Kasumi-1 (cell line): ENCODE measurements at places on chromosomes 6 and 20.

GRCh38 chr6:72080260-72080941 lies 194.1 kb downstream of the RIMS1 start:
- no peak for DNase-seq

DNA sequence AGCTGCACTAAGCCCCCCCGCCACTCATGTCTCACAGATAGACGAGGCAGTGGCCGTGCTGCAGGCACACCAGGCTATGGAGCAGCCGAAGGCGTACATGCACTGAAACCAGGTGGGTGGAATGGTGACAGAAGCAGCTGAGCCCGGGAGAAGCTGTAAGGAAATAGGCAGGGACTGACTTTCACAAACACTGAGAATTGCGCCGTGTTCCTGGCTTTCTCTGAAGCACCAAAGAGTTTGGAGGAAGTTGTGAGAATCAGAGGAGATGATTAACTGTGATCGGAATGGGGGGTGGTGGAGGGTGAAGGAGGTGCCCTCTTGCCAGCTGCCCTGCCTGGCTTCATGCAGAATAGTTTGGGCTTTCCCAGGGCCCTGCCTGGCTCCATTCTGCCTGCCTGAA lies 21.6 kb downstream of the TOMM34 start:
- no peak for DNase-seq

- no peak for DNase-seq
These were observed 120.8 kb downstream of the CEBPB start for GRCh38 chr20:50311308-50312001.

DNA sequence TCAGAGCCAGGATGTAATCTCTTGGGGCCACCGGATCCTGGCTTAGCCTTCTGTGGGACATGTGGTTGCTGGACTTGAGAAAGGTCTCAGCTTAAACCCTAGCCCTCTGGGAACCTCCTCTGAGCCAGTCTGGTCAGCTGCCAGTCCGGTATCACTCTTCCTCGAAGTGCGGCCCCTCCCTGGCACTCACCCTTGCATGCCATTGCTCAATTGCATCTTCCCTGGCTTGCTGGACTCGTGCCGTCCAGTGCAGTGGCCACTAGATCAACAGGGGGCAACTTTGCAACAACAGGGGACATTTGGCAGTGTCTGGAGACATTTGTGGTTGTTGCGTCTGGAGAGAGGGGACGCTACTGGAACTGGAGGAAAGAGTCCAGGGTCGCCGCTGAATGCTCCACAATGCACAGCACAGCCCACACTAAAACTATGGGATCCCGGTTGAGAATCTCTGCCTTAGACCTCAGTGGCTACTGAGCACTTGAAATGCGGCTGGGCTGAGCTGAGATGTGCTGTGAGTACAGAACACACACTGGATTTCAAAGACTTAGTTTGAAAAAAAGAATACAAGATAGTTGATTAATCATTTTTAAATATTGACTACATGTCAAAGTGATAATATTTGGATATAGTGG lies 152.1 kb downstream of the TFAP2C start:
- DNase-seq, result no peak

- no peak for DNase-seq
These were observed 15.1 kb upstream of the NXT1 start for GRCh38 chr20:23335521-23335920.

GRCh38 chr20:23344336-23344735 lies 6.3 kb upstream of the NXT1 start:
- peak; percentile 7 for DNase-seq

DNA sequence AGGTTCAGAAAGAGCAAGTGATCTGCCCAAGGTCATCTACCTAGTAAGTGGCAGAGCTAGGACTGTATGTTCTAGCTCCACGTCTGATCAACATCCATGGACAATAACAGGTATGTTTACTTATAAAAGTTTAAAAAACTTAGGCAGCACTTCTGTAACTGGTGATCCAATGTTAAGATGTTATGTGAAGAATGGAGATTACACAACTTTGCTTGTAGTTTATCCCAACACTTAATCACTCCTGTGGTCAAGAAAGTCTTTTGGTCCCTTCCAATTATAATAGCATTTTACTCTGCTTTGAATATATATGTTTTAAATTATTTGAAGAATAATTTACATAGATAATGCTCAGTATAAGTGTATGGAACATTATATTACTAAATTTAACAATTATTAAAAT lies 4.8 kb downstream of the FBXO30 start:
- DNase-seq, result no peak

GRCh38 chr20:58125726-58126125 lies 102.7 kb downstream of the ANKRD60 start:
- DNase-seq, result no peak

DNA sequence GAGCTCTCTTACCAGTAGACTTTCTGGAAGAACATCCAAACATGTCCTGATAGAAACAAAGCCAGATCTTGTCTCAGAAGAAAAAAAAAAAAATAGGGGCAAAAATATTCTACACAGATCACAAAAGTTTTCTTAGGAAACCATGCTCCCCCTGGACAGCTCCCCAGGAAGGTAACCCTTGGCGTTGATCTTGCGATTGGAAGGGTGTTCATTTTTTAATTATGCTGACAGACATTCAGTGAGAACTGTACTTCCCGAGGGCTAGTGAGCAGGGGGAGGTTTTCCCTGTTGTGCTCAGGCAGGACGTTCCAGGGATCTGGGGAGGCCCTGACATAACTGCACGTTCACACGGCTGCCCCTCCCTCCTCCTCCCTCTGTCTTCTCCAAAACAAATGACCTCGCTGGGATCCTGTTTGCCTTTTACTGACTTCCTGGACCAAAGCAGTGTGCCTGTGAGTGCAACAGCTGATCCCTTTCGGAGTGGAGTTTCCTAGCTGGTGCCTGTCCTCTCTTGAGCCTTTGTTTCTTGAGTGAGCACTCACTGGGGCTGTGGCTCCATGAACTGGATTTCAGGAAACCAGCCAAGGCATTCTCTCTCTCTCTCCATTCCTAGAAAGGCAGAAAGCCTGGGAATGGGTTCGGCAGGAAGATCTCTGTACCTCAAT lies 46.7 kb downstream of the MARCKS start:
- DNase-seq, result no peak

DNA sequence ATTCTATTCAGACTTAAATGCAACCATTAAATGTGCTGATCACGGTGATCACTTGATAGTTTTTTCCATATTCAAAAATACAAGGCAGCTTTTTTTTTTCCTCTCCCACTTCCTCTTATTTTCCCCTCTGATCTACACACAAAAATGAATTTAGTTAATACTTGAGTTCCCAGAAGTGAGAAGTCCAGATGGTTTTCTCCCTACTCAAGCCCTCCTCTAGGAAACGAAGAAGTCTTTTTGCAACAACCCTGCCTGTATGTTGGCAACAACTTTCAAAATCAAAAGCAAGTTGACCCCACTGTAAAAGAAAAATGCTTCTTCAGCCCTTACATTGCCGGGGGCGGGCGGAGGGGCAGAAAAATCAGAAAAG lies 24.3 kb downstream of the ARHGAP18 start:
- peak; percentile 66 for DNase-seq

- peak; percentile 17 for DNase-seq
These were observed 26.9 kb downstream of the NRN1 start for GRCh38 chr6:5979650-5980420.

GRCh38 chr20:22333885-22334545 lies 250.4 kb downstream of the FOXA2 start:
- peak; percentile 65 for DNase-seq

DNA sequence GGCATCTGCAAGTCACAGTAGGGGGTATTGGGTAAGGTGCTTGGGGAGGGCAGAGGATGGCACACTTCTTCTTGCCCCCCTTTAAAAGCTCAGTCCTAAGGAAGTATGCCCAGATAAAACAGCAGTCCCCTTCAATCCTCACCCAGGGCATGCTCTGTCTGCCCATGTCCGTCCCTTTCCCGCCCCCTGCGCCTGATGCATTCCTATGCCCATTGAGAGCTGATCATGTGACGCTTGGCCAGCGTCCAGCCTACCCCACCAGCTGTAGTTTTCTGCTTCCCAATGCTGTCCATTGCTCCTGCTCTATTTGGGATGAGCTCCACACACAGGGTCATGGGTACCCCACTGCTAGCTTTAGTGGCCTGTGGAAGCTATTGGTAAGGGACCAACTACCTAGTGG lies 8.3 kb downstream of the SIGLEC1 start:
- DNase-seq, result no peak

DNA sequence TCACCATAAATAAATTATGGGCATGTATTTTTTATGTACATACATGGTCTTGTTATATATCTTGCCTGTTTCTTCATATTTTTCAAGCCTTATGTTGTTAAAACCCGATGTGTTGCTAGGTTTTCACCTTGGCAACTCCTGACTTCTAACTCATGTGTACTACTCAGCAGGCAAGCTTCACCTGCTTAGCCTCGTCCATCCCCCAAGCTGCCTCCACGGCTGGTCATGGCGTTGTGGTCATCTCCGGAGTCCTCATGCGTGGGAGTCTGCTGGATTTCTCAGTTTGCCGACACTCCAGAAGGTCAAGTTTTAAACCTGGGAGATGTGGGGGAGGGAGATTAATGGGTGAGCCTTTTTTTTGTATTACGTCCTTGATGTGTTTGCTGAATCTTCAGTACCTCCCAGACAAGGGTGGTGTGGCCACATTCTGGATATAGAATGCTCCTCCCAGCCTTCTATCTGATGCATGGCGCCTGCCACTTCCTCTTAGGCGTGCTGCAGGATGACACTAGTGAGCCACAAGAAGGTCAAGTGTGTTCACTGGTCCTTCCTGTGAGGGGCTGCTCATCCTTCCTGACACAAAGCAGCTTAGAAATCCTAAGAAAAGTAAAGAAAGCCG lies 26.6 kb upstream of the EDN3 start:
- no peak for DNase-seq

GRCh38 chr6:148935705-148936435 lies 189.0 kb downstream of the UST start:
- no peak for DNase-seq

DNA sequence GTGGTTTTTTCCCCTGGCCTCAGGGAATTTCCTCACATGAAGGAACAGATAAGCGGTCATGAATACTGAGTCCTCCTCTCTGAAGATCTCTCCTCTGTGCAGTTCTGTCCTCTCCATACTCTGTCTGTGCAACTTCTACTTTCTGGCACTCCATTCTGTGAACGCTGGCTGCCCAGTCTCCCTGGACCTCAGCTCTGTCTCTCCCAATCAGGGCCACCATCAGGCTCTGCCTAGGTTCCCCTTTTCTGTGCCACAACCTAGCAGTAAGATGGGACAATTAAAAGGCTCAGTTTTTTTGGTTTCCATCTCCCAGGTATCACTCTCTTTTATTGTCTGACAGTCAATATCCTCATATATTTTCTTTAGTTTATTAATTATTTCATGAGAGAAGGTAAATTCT lies 4.8 kb upstream of the ADGB start:
- DNase-seq, result peak; percentile 44

DNA sequence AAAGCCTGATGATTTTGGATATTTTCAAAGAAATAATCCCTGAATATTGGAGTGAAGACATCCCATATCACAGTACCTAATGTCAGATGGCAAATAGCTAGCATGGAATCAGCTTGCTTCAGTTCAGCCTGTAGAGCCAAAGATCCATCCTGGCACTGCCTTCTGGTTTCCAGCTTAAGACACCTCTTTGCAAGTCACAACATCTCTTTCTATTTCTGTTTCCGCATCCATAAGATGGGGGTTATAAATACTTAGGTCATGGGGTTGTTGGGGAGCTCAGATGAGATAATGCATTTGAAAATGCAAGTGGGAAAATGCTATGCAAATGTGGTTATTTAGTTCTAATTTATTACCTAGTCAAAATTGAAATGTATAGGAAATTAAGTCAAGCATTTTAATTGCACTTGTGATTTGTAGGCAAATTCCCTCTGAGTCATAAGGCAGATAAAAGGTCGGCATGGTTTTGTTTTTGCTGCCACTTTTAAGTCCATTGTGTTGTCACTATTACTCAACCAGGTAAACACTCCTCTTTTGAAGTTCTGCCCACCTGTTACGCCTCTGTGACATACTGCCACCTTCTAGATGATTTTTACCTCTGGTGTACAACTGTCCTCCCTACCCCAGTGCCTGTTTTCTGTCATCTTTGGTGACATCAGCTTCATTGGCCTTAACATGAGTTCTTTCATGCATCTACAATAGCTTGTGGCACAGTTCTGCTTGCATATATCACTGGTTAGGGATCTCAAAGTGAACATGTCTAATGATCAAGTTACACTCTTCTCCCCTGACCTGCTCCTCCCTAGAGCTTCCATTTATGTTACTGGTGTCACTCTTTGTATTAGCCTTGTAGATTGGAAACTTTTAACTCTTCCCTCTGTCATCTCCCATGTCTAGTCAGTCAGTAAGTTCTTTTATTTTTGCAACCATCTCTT lies 96.6 kb downstream of the CDKAL1 start:
- DNase-seq, result no peak

DNA sequence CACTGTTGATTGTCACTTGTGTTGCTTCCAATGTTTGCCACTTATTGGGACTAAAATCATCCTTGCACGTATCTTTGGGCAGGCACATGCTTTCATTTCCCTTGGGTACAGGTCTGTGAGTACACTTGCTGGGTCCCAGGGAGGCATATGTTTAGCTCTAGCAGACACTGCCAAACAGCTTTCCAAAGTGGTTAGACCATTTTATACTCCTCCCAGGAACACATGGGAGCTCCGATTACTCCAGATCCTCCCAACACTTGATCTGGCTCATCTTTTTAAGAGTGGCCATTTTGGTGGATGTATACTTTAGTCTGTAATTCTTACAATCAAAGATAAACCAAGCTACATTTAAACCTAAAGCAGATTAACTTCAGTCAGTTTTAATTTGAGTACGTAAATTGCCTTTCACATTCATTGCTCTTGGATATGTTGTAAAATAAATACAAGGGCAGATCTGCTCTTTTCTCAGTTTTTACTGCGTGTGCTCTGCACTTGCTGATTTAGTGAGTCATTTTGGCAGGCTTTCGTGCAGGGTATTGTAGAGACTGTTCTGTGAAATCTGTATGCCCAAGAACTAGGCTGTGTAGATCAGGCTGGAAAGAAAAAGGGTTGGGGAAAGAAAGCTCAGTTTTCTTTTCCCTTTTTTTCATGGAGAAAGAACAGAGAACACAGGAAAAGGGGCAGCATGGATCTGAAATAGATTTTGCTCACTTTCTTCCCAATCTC lies 19.5 kb downstream of the SLC22A1 start:
- DNase-seq, result no peak

DNA sequence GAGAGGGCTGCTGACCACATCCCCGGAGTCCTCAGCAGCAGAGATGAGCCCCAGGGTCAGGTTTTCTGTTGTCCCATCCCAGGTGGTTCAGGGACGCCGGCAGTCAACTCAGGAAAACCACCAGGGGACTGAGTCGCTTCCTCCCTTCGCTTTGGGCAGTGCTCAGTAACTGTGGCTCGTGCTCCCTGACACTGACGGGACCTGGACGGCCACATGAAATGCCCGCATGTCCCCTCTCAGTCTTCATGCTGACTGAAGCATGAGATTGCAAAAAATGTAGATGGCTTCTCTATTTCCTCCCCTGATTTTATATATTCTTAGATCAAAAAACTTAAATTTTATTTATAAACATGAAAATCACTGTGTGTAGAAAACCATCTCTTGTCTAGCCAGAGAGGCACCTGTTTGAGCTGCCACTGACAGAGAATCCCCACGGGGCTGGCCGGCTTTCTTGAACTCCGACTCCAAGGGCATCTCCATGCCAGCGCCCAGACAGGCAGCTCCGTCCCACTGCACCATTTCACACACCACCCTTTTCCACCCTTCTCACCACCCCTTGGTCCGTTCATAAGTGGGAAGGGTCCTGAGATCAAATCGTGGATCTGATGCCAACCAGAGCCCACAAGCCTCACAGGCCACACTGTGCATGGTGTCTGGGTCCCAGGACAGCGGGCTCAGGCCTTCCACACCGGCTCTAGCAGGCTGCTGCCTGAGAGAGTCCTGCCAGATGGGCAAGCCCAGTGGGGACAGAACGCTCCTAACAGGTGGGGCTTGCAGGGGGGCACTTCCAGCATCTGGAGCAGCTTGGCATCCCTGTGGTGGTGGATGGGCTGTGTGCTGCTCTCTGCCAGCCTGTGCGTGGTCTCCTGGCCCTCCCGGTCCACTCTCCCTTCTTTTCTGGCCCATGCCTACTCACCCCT lies 98.2 kb downstream of the SMOC2 start:
- no peak for DNase-seq
